ENCODE measurements at places on chromosomes 12 and 14.

- peak; percentile 30 for DNase-seq
Observed at GRCh38 chr12:102948941-102949352, 8.5 kb upstream of the ASCL1 start.

- DNase-seq, result no peak
Observed at GRCh38 chr12:120662879-120663278, 22.5 kb downstream of the CABP1 start.

GRCh38 chr12:106918746-106919145 lies 37.0 kb upstream of the TMEM263 start:
- DNase-seq, result peak; percentile 35

DNA sequence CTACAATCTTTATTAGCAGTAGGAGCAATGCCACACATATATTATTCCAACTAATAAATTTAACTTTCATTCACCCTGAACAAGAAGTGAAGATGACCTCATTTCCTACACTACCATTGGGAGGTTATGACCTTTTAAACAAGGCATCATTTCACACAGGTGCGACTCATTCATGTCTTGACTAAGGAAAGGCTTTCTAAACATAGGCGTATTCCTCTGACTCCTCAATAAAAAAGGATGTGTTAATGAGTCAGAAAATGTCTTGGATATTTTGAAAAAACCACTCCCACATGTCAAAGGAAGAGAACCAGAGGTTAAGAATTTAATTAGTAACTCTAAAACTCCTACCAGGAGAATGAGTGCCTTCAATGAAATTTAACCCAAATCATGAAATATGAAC lies 115.2 kb downstream of the PRICKLE1 start:
- DNase-seq, result no peak

DNA sequence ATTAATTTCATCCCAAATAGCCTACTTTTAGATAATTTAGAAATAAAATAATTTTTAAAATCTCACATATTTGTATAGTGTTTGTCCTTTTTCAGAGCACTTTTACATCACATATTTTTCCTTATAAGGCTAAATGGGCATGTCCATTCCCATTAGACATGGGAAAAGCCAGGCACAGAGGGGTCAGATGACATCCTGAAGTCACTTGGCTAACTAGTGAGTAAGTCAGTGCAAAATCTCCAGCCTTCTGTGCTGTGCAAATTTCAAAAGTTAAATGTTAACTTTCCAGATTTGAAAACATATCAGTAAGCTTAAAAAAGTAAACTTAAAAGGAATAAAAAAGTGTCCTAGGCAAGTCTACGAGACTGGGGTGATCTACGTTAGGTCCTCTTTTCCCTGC lies 117.4 kb downstream of the EMP1 start:
- no peak for DNase-seq

- no peak for DNase-seq
Observed at GRCh38 chr14:104425763-104426646, 153.6 kb upstream of the C14orf180 start.

DNA sequence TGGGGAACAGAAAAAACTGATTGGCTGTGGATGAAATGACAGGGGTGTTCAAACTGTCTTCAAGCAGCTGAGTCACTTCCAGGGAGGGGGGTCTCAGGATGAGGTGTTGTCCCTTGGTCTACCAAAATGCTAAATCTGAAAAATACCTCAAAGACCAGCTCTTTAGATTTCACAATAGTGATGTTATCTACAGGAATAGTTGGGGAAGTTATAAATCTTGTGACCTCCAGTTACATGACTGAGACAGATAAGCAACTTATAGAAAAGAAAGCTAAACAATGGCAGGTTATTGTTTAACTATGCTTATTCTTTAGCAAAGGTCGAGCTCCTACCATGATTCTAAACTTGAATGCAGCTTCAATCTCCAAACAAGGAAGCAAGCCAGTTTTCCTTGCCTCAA lies 125.4 kb downstream of the SYT10 start:
- DNase-seq, result no peak

- no peak for DNase-seq
Observed at GRCh38 chr12:66599816-66600215, 79.1 kb downstream of the GRIP1 start.

DNA sequence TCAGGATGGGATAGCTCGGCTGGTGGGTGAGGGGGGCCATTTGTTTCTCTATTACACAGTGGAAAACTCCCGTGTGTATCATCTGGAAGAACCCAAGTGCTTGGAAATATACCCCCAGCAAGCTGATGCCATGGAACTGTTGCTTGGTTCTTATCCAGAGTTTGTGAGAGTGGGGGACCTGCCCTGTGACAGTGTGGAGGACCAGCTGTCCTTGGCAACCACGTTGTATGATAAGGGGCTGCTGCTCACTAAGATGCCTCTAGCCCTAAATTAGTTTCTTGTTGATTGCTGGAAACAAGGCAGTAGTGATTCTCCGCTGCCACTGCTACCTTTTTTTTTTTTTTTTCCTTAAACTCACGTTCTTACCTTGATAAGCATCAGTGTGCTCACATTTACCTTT lies 1.9 kb downstream of the RIOX1 start:
- no peak for DNase-seq

DNA sequence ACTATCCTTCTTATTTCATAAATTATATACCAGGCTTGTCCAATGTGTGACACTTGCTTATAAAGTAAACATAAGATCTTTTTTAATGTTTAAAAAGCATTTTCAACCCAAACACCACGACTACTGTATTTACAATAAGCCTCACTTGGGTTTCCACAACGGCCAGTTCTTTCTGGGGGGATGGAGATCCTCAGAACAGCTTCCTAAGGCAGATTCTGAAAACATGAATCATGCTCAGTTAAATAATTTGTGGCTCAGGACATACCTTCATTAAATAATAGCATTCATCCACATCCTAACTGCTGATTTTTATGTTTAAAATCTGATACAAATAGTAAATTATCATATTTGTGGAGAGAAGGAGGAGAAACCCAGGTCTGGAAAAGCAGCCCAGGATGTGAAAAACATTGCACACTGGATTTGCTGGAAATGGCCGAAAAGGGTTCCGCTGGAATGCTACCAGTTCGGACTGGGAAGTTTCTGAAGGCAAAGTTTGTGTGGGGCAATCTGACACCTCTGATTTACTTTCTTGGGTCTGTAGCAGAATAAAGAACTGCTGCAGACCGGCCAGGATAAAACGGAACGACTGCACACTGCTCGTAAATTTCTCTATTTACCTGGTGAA lies 597 bp downstream of the GLT8D2 start:
- DNase-seq, result no peak

DNA sequence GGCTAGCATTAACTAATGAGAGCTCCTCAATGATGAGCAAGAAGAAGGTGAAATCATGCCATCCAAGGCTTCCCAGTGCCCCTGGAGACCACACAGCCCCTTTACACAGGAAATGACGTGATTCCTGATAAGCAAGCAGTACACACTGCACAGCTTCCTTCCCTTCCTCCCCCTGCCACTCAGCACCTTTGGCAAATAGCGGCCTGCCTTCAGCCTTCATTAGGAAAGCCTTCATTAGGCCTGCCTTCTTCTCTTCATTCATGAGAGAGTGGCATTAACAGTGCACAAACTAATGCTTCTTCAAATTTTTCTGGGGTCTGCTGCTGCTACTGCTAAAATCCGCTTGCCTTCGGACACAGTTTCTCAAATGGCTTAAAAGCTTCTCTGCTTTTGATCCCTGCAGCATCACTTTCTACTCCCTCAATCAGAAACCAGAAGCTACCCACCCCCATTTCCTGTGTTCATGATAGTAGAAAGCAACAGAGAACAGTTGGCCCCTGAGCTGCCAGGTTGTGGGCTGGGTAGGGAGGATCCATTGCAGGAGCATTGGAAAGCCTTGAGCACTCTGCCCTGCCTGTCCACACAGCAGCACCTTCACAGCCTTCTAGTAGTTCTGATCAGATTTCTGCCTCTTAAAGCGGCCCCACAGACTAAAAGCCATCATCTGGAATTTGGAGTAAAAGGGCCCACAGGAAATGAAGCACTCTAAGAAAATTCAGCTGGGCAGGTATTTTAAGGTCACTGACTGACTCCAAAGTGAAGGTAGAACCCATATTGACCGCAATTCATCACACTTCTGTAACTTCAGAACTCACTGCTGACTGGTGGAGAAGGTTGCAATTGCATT lies 103.8 kb upstream of the ETV6 start:
- no peak for DNase-seq

- no peak for DNase-seq
Observed at GRCh38 chr12:69947123-69947522, 122.1 kb downstream of the MYRFL start.

GRCh38 chr14:99627100-99627499 lies 17.8 kb upstream of the HHIPL1 start:
- DNase-seq, result no peak

Data from NCI-H1930 (cell line).